EL (cell line): ENCODE measurements at places on chromosomes 5 and 9.

- DNase-seq, result no peak
Observed at GRCh38 chr9:133879615-133880014, 112.5 kb downstream of the VAV2 start.

DNA sequence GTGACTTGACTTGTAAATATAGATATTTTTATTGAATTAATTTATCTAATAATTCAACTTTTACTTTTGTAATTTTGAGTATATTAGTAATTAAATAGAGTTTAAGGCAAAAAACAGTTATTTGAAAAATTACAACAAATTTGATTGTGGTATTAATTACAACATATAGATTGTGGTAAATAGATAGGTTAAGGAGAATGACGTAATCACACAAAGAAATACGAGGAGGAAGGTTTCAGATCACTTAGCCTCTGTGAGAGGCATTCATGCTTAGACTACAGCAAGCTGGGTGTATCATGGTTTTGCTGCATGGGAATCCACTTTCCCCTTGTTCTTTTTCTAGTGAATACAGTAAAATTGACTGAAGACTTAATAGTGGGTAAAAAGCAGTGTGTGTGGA, 878.4 kb upstream of the EDIL3 start:
- no peak for DNase-seq

DNA sequence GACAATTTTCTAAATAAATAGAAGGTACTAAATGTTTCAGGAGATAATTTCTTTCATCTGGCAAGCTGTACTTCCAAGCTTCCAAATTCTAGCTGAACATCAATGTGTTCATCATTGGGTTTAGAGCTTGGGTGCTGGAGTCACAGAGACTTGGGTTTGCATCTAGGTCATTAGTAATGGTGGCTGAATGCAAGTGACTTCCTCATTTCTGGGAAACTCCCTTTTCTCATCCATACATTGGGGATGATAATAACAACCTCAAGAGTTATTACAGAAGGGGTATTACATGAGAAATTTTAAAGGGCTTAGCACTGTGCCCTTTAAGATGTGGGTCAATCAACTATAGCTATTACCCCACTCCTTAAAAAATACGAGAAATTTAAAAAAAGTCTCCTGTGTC, 41.1 kb upstream of the KLF4 start:
- DNase-seq, result no peak

DNA sequence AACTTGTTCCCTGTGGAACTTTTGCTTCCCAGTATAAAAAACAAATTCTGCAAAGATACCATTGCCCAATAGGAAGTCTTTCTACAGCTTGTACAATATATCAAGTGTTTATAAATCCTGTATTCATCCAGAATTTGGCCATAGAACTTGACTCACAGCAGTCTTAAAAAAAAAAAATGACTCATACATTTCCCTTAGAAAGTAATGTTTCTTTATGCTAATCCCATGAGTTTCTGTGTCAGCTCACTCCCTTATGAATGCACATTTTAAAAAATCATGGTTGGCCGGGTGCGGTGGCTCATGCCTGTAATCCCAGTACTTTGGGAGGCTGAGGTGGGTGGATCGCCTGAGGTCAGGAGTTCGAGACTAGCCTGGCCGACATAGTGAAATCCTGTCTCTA, 89.3 kb upstream of the DMRT1 start:
- peak; percentile 89 for DNase-seq

GRCh38 chr5:84683594-84683993, 298.9 kb upstream of the EDIL3 start:
- no peak for DNase-seq

GRCh38 chr5:126448720-126449119, 25.5 kb downstream of the GRAMD2B start:
- DNase-seq, result no peak

DNA sequence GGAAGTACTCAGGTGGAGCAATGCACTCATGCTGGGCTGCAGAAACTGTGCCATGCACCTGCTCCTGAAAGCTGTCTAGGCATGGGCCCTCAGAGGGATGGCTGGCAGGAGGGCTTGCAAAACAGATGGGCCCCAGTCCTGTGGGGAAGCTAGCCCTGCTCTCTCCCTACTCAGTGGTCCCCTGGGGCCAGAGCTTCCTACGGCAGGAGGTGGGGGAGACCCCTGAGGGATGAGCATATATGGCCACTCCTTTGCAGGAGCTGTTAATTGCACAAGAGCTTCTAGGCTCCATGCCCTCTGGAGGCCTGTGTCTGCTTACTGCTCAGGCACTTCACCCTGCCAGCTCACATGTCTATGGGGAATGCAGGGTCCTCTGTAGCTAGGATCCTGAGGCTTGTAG, 545.3 kb upstream of the PTPRD start:
- no peak for DNase-seq

DNA sequence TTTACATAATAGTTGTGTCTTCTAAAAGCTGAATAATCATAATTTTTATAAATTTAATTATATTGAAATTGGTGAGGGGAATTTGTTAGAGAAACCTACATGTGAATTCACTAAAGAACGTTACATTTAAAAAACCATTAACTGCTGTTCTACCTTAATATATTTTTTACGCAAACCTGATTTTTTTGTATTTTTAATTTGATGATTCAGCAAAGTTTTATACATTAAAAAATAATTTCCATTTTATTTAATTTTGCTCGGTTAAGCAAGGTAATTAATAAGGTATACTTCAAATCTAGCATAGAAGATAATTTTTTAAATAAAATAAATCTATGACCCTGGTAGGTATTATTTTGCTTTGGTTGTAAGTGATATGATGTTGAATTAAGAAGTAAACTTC, 114.3 kb downstream of the SNCAIP start:
- DNase-seq, result no peak

DNA sequence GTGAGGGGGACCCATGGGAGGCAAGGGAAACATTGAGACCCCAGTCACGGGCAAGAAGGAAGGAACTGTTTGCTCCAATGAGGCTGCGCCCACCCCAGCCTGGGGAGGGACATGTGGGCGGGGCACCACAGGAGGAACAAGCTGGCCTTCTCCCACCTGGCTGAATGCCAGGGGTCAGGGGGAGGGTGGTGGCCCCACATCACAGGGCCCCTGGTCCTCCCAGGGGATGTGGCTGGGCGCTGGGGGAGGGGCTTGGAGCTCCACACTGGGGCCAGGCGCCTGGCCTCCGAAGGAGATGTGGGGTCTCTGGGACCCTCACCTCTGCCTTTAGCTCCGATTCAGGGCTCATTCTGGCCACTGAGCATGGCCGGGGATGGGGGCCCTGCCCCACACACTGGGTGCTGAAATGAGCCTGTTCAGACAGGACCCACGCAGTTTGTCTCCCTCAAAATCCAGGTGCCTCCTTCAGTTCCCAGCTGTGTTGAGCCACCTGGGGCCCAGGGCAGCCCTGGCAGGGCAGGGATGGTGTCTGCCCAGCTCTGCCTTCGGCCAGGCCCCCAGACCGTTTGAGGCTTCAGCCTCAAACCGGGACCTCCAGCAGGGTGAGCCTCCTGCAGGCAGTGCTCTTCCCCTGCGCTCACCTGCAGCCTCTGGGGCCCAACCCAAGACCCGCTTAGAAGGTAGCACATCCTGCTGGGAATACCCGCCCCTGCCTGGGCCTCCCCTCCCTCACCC, 33.2 kb upstream of the NOTCH1 start:
- DNase-seq, result no peak

DNA sequence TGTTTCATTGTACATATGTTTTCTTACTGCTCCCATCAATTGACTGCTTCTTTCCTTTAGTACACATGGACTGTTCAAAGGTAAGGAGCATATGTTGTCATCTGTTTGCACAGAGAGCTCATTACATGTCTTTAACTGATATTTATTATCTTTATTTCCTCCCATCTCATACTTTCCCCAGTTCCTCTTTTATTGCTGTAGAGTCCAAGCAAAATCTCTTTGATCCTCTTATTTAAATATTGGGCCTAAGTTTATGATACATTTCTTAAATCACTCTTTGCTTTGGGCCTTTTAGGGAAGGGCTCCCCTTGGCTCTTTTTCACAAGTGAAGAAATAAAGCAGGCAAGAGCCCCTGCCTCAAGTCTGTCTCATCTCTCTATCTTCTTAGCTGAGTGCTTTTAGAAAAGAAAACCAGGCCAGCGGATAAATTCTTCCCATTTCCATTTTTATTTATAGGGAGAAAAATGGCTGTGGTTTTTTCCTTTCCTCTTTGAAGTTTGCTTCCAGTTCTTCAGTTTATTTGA, 152.4 kb downstream of the DOCK2 start:
- no peak for DNase-seq
